ENCODE measurements at places on chromosomes 2 and 18.

DNA sequence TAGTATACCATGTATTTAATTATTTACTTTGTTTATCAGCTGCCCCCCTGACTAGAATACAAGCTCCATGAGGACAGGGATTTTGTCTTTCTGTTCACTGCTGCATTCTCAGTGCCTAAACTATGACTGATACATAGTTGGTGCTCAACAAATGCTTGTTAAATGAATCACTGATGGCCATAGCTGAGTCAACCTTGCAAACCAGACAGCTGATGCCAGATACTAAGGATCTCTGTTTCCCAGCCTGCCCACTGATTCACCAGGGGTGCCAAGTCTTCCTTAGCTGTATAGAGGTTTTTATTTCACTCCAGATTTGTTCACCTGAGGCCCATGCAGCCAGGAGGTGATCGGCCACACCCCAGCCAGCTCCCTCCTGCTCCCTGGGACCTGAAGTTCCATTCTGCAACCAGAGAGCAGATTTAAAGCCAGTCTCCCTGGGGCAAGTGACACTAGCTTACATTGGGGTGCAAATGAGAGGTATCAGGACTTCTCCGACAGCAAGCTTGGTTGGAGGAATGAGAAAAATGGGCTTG lies 92.2 kb downstream of the C1QL2 start:
- DNase-seq: no peak

DNA sequence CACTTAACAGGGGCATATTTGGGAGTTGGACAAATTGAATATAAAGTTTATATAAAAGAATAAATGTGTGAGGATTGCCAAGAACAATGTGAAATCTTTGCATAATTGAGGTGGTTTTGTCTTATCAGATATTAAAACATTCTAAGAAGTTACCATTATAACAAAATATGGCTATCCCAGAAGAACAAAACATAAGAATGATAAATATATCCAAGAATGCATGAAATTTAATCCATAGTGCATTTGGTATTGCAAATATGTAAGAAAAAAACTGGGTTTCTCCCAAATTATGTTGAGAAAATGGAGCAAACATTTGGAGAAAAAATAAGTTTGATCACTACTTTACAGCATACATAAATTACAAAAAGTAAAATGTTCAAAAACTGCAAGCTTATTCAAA lies 562.4 kb downstream of the RNF144A start:
- DNase-seq: no peak

DNA sequence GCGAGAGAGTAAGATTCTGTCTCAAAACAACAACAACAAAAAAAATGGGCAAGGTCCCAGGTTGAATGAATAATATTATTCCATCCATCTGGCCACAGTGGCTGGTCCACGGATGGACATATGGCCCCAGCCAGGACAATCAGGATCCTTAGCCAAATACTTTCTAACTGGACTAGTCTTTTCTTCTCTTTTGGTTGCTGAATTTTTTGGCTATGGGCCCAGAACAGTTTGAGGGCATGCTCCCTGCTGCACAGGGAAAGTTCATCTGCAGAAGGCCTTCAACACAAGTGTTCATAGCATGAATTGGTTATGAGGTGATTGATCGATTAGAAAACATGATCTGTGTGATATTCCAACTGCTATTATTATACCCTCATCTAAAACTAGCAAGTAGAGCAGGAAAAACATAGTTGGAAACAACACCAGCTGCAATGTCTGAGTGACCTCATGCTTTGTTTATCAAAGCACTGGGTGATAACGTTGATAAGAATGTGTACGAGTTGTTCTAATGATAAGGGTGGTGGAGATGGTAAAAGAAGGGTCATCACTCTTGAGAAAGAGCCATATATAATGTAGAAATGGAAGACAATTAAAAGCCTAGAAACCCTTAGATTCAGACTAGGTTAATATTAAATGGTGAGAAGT lies 47.8 kb upstream of the RNF103 start:
- peak; percentile 14 for DNase-seq

GRCh38 chr2:72367530-72368225 lies 220.0 kb upstream of the CYP26B1 start:
- peak; percentile 23 for DNase-seq

- DNase-seq: no peak
Observed at GRCh38 chr18:70288851-70289328, at the start of gene SOCS6. TSS of gene SOCS6 (plus strand) at chr18:70289045. CDS start at chr18:70324669, 35,624 bp downstream.

GRCh38 chr2:118122594-118123281 lies 34.5 kb downstream of the INSIG2 start:
- DNase-seq: no peak

GRCh38 chr2:206328974-206329373 lies 54.5 kb downstream of the ZDBF2 start:
- DNase-seq: peak; percentile 41

DNA sequence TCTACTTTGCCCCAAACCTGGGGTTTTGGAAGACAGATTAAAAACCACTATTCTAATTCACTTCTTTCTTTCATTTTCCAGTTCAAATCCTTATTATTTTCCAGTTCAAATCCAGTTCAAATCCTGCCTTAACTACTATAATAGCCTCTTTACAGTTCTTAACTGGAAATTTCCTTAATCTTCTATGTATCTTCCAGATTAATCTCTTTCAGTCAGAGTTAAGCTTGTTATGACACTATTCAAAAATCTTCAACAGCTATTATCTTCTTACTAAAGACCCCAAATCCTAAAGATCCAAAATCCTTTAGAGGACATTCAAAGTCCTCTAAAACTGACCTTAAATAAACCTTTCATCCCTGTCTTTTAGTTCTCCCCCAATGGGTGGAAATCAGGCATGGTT lies 30.1 kb downstream of the EIF2AK3 start:
- no peak for DNase-seq

GRCh38 chr2:219789476-219789875 lies 162.0 kb downstream of the SLC4A3 start:
- no peak for DNase-seq

GRCh38 chr18:2932247-2933181 lies 80.4 kb downstream of the LPIN2 start:
- peak; percentile 58 for DNase-seq

GRCh38 chr2:127145280-127145895 lies 38.4 kb upstream of the BIN1 start:
- peak; percentile 57 for DNase-seq

- DNase-seq: no peak
Observed at GRCh38 chr2:126448611-126449010, 207.3 kb upstream of the GYPC start.

DNA sequence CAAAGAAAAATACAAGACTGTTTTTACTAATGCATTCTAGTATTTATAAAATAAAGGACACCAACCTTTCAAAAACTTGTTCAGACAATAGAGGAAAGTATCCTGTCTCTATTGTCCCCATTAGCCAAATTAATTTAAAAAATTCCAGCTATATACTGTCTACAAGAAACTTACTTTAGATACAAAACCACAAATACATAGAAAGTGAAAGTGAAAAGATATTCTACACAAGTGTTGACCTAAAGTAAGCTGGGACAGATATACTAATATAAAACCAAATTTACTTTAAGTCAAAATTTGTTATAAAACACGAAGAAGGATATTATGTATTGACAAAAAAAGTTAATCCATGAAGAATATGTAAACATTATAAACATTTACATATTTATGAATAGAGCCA lies 893.3 kb upstream of the TMEFF2 start:
- DNase-seq: no peak

- DNase-seq: no peak
Observed at GRCh38 chr2:173347305-173348168, 7.1 kb upstream of the CDCA7 start.

GRCh38 chr2:10256031-10256514 lies 46.6 kb upstream of the HPCAL1 start:
- no peak for DNase-seq

- DNase-seq: no peak
Observed at GRCh38 chr2:139628931-139629330, 848.7 kb upstream of the NXPH2 start.

GRCh38 chr2:141068053-141068682 lies 1062.6 kb downstream of the LRP1B start:
- no peak for DNase-seq

DNA sequence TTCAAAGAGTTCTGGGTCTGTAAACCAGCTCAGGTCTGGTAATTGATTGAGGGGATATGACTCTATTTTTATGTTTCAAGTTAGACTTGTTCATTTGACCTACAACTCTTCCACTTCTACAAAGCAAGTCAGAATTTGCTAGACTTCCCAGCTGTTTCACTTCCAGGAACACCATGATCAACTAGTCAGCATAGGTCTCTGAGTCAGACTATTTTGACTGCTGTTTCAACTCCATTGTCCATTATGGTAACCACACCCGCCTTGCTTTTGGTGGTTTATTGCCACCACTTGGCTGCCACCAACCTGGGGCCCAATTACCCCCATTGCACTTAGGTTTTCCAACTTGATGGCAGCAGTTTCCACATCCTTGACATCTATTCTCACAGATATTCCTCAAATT lies 116.6 kb downstream of the LAMA3 start:
- no peak for DNase-seq

- no peak for DNase-seq
Observed at GRCh38 chr18:567122-567521, 13.1 kb upstream of the CETN1 start.

DNA sequence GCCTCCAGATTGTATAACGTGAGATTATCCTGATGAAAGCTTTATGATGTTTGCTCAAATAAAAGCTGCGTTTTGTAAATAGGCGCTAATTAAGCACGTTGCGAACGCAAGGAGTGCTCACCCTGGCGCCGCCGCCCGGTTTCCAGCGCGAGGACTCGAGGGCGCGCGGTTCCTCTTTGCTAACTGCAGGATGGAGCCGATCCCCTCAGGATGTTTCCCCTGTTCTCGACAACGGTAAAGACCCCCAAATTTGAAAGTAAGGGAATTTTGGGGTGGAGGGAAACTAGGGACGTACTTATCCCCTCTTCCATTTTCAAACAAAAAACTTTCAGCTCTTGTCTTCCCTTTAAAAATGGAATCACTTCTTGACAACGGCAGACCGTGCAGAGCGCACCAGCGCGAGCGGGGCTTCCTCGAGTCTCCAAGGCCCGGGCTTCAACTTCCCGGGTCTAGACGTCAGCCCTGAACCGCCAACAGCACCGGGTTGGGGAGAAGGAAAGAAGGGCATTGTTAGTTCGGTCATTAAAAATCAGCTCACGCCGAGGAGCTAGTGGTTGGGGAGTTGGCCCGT lies 1.1 kb upstream of the GBX2 start:
- DNase-seq: peak; percentile 49

- no peak for DNase-seq
Observed at GRCh38 chr2:176685908-176686307, 416.7 kb downstream of the MTX2 start.

DNA sequence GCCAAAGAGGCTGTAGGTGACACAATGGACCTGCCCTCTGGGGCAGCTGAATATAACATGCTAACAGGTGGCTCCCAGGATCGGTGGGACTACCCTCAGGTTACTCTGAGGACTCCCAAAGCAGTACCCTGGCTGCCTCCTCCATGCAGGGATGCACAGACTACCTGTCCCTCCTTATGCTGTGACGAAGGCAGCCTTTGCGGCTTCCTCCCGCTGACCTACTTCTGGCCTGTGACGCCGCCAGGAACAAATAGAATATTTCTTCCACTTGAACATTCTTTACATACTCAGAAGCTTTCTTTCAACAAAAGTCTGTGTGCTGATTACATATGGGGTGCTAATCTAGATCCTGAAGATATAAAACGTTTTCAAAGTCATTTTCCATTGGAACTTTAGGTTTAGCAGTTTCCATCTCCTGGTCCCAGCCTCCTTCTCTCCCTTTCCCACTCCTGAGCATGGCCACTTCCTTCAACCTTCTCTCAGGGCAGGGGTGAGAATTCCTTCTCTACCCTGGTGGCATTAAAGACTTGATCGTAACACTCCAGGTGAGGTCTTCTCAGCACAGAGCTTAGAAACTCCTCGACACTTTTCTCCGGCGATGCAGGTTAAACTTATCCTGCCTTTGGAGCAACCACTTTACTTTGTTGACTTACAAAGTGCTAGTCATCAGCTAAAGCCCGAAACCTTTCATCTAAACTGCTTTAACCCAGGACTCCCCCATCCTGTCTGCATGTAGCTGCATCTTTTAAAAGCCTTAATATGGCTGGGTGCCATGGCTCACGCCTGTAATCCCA lies 58.9 kb upstream of the STK17B start:
- DNase-seq: no peak

Measured in globus pallidus (tissue), 1 donor.